ENCODE measurements at places on chromosomes 12 and 14. TPM values are rescaled to one million over a fixed set of nuclear protein-coding genes. Genes with fewer than 3 reads are reported as not detected.

LRRC43 gene
- total RNA-seq = 0.57 TPM

GLS2 gene
- total RNA-seq = 0.22 TPM

PARPBP gene
- 34.8 TPM for total RNA-seq

VRTN gene
- not detected for total RNA-seq

INHBC gene
- not detected for total RNA-seq

PTHLH gene
- 4.1 TPM for total RNA-seq

PLEK2 gene
- 11.1 TPM for total RNA-seq

TMEM119 gene
- total RNA-seq = not detected

CMA1 gene
- not detected for total RNA-seq

E2F7 gene
- total RNA-seq = 36.3 TPM

RPGRIP1 gene
- total RNA-seq = not detected

SDSL gene
- total RNA-seq = 2.8 TPM

KRT6C gene
- not detected for total RNA-seq

ADAMTS20 gene
- not detected for total RNA-seq
